ENCODE measurements at places on chromosomes 2 and 18. TPM values are rescaled to one million over a fixed set of nuclear protein-coding genes. Genes with fewer than 3 reads are reported as not detected.

CIB4 gene
- total RNA-seq, result not detected

REEP1 gene
- total RNA-seq, result 44.9 TPM

UBXN2A gene
- 21.2 TPM for total RNA-seq

B3GNT7 gene
- total RNA-seq, result 3.8 TPM

Measured in sigmoid colon (tissue), 7 donors.